ENCODE measurements at places on chromosomes 3 and 15.

DNA sequence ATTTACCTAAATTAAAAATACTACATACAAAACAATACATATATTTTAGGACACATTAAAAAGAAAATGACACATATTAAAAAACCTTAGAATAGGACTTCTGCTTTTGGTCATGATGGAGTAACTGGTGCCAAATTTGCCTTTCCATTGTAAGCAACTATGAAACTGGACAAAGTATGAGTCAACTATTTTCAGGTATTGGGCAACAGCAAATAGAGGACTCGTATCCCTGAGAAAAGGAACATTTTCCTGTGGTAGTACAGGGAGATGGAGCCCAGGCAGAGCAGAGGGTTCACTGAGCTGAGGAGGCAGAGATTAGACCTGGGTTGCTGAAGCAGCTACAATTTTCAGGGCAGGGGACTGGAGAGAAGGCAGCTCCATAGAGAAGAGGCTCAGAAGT is 14.7 kb downstream of the CCR1 start:
- DNase-seq, result no peak

GRCh38 chr3:138442433-138442832 is 8.0 kb downstream of the ESYT3 start:
- DNase-seq, result no peak

GRCh38 chr3:162780313-162780712 is 1283.7 kb downstream of the OTOL1 start:
- no peak for DNase-seq

DNA sequence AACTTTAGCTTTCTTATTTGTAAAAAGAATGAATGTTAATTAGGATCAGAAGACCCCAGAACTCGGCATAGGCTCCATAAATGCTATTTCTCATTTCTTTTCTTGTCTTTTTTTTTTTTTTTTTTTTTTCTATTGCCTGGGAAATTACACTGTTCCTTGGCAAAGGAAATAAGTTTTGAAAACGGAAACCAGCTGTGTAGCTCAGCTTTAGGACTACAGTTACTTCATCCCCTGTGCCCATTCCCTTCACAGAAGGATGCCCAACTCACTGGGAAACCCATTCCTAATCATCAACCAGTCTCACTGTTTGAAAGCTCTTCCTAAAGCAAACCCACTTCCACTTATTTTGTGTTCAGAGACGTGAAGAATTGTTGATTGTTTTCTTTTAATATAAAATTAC is 254.0 kb upstream of the IL12A start:
- DNase-seq, result no peak

- DNase-seq, result no peak
Measured at GRCh38 chr3:62101488-62101887, 271.9 kb downstream of the FEZF2 start.

- DNase-seq, result no peak
Measured at GRCh38 chr3:43316783-43317460, 30.6 kb downstream of the SNRK start.

DNA sequence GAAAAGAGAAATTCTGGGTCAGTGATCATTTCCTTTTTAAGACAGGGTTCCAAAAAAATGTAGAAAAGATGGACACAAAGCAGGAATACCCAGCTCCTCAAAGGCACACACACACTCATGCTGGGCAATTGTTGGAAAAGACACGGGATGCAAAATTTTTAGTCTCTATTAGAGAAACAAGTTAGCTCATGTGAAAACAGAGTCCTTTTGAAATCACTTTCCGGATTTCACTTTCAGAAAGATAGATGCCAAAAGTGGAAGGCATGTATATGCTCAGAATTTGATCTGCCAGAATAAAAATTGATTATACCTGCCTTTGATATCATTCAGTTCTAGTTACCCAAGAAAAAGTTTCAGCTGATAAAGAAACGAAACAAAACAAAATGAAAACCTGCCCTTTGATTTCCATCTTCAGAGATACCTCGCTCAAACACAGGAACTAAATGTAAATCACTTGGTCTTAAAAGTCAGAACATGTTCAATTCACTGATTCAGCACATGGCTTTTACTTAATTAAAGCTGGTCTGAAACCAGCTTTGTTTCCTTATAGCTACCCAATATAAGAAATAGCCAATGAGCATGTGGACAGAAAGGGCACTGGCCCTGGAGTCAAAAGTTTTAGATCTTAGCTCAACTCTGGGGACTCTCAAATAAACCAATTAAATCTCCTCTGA is 52.8 kb downstream of the PLD1 start:
- no peak for DNase-seq

- DNase-seq, result no peak
Measured at GRCh38 chr3:161148832-161149475, 43.8 kb upstream of the B3GALNT1 start.

- no peak for DNase-seq
Measured at GRCh38 chr3:52043750-52044149, 12.6 kb downstream of the DUSP7 start.

DNA sequence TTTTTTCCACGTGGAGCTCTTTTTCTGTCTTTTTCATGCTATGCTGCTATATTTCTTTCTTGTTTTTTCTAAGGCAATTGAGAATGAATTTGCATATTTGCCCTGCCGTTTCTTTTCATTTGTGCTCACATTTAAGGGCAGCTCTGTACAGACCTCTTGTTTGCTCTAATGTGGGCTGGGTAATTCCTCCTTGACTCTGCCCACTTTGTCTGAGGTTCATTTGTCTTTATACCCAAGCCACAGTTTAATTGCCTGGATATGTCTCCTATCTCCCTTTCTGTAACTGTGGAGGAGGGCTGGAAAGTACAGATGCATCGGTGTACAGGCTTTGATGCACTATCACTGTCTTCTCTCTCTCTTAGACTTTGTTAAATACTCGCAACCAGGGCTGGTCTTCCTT is 195.9 kb downstream of the EPHB1 start:
- DNase-seq, result no peak

DNA sequence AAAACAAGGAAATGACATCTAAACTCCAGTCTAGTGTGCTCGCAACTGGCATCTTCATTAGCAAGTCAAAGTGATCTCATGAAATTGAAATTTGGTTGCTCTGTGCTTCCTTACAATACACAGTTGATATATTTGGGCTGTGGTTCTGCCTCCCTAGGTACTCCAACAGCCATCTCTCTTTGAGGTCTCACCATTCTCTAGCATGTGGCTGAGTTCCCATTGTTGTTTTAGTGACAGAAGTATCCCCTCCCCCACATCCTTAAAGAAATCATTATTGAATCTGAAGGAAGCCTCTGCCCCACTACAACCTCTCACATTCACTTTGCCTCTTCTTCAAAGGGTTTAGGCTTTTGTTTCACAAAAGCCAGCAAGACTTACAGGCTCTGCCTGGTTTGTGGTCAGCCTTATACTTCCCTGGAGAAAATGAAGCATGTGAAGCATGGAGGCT is 516.5 kb downstream of the NLGN1 start:
- no peak for DNase-seq

DNA sequence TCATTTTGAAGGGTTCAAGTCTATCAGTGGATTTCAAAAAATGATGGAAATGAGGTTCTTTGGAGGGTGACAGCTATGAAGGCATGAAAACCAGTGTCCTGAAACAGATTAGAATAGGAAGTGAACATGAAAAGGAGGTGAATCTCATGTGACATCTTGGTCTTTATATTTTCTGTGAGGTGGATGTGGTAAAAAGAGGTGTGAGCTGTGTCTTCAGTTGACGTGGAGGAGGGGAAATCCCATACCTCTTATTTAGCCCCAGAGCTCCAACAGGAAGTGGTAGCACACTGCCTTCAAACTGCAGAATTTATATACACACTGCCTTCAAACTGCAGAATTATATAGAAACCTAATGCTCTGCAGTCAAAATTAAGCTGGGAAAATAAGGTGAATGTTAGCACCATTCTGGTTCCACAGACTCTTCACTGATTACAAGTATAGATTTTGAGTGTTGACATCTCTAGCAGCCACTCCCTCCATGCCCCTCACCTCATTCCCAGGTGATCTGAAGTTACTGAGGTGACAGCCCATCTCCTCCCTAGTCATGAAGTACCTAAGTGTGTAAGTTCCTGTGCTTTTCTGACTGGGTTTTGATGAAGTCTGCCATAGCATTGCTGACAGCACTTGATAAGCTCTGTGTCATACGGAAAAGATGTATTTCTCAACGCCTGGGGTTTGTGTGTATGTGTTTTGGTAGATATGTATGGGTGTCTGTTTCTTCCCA is 2.7 kb downstream of the RAB8B start:
- peak; percentile 85 for DNase-seq

- DNase-seq, result peak; percentile 33
Measured at GRCh38 chr15:70098461-70099166, 897 bp upstream of the TLE3 start.

DNA sequence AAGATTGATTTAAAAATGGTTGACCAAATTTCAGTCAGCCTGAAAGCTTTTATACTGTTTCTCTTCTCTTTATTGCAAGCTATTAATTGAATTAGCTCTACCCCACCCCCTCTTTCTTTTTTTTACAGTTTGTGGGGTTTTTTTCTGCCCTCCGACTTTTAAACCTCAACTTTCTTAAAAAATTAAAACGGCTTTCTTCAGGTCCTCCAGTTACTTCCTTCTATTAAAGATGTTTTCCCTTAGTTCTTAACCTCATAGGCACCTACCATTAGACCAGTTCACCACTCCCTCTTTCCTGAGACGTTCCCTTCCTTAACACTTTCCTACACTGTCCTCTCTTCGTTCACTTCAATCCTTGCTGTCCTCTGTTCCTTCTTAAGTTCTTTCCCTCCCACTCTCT is 52.4 kb downstream of the ATP8B4 start:
- DNase-seq, result no peak

DNA sequence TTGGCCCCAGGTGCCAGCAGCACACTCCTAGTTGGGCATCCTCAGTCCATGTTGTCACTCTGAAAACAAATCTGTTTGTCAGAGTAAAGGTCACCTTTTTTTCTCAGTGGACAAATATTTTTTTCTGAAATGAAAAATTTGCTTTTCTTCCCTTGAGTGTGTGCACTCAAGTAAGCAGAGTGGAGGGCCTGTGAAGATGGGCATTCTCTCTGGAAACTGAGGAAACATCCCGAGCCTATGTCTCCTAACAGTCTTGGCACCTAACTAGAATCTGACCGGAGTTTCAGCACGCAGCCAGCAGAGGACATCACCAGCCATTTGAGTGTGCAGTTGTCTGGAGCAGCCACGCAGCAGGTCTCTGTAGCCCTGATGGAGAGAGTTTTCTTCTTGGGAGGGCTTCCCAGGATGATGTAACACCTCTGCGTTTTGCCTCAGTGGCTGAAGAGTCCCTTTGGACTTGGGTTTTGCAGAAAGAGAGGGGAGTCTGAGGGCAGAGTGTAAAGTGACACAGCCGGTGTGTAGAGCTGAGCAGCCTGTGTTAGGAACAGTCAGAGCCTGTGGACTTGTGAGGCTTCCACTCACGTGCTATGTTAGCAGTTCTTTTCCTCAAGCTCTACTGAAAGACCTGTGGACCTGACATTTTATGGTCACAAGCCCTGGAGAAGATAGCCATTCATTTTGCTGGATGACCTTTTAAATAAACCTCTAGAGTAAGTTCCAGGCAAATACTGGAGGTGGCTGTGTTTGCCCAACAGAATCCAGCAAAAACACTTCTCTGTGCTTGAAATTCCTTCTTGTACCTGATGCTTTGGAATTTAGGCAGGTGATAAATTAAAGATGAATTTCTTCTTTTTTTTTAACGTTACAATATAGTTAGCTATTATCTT is 51.6 kb downstream of the ABHD2 start:
- no peak for DNase-seq

DNA sequence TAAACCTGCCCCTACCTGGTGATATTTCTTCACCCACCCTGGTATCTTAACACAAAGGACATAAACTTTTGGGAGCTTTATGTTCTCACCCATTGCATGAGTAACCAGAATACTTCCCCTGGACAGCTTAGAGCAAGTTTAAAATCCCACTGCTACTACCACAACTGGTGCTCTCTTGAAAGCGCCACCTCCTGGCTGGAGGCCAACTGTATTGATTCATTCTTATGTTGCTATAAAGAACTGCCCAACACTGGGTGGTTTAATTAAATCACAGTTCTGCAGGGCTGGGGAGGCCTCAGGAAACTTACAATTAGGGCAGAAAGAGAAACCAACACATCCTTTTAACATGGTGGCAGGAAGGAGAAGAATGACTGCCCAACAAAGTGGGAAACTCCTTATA is 592.4 kb downstream of the EPHA3 start:
- no peak for DNase-seq

DNA sequence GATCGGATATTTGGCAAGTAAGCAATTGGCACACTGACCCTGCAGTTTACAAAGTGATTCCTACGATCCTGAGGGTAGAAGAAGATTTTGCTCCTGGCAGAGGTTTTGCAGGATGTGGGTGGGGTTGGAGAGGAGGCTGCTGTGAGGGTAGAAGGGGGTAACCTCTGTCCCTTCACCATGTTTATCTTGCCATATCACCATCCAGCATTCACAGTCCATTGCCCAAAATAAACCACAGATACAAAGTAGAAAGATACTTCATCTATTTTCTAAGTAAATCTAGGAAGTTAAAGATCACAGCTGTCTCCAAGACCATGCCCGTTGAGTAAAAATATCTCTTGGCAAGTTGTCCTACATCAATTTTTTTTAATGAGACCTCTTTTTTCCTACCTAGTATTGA is 51.6 kb downstream of the LIPC start:
- DNase-seq, result no peak

GRCh38 chr3:48845170-48845569 is 2.5 kb downstream of the PRKAR2A start:
- no peak for DNase-seq

- no peak for DNase-seq
Measured at GRCh38 chr3:51962854-51963530, 4.3 kb downstream of the PCBP4 start.

DNA sequence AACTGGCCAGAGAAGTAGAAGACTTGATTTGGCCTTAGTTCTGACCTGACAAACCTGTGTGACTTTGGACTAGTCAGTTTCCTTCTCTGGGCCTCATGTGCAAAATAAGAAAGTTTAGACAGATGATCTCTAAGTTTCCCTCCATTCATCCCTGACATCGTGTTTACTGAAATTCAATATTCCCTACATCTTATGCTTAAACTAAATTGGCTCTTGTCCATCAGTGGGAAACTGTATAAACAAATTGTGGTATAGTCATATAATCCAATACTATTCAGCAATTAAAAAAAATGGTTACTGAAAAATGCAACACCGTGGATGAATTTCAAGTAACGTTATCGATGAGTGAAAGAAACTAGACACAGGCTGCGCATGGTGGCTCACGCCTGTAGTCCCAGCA is 64.4 kb upstream of the HRH1 start:
- no peak for DNase-seq

GRCh38 chr3:55630280-55630920 is 143.3 kb upstream of the WNT5A start:
- DNase-seq, result no peak

DNA sequence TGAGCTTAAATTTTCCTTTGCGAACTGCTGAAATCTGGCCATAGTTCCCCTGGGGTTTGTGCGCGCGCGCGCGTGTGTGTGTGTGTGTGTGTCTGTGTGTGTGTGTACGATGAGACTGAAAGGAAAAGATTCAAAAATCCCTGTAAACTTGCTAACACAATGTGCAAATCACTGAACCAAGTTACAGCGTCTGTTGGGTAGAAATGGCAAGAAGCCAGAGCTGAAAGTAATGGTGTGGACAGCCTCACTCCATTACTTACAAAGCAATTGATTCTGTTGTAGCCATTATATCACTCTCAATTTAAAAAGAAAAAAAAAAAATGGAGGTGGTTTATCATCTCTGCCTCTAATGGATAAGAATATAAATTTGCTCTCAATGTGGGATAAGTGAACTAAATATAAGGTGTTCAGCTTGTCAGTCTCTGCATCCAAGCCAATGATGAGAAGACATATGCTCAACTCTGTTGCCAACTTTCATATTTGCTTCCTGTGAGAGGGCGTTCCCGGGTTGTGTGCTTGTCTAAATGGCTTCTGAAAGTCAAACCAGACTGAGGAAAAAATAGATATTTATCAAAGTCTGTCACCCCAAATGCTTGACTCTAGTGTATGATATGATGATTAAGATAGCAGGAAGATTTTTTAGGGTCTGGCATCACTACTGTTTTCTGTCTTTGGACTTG is 422.2 kb downstream of the ZNF385D start:
- DNase-seq, result no peak

Data from CD4-positive, alpha-beta T cell treated with Interleukin-2 at 100 ng/mL for 4 hours (primary cell).